GM12891 (cell line): ENCODE measurements at places on chromosomes 2 and 18.

- no peak for DNase-seq
Observed at GRCh38 chr2:137857881-137858280, 106.4 kb upstream of the HNMT start.

GRCh38 chr2:238404406-238405216 lies 22.1 kb upstream of the ASB1 start:
- no peak for DNase-seq

- no peak for DNase-seq
Observed at GRCh38 chr18:53142005-53142404, 802.0 kb downstream of the DCC start.

- DNase-seq = no peak
Observed at GRCh38 chr2:30359644-30360167, 87.3 kb upstream of the LCLAT1 start.

DNA sequence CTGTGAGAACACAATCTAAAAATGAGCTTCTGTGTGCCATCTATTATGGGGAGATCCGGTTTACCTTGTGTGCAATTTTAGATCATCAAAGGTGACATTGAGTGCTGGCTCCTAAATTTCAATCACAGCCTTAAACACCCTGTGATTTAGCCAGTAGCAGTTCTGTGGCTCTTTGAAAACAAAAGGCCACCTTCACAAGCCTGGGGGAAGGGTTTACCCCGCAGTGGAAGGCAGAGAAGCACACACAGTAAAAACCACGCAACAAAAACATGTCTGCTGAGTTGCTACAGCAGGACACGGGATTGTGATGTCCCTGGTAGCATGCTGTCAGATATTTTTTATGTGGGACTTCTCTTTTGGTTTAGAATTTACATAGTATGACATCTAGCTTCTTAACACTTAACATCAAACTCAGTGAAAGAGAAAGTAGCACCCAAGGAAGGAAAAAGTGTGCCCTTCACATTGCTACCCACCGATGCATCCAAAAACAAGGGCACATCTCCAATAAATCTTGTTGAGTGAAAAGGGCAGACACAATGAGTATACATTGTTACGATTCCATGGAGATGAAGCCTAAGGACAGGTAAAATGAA lies 56.1 kb upstream of the RNF152 start:
- DNase-seq = no peak

DNA sequence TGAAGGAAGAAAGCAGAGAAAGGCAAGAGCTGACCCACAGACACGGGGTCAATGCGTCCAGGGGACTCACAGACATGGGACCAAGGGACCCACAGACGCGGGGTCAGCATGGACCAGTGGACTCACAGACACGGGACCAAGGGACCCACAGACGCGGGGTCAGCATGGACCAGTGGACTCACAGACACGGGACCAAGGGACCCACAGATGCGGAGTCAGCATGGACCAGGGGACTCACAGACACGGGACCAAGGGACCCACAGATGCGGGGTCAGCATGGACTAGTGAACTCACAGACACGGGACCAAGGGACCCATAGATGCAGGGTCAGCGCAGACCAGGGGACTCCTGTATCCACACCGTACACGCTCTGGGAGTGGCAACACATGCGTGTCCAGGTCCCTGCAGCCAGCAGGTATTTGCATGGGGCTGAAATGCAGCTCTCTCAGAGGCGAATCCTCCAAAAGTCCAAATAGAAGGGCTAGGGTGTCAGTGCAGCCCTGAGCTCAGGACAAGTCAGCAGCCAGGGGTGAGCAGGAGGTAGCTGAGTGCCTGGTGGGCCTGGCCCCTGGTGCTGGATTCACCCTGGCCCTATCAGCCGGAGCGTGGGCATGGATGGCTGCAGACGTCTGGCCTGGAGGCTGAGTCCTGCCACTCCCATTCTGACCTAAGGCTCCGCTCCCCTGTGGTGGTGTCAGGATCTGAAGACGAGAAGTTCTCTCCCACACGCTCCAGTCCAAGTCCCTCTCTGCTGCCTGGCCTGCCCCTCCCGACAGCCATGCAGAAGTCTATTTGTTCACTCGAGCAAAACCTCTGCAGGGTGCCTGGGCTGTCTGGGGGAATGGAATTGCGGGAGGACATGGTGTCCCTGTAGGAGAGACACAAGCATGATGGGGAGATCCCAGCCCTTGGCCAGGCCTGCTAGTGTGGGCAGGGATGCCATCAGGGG lies 28.5 kb downstream of the TMEM18 start:
- no peak for DNase-seq

- DNase-seq = no peak
Observed at GRCh38 chr2:148528356-148529064, 116.0 kb upstream of the EPC2 start.

GRCh38 chr2:74768401-74768914 lies 65.5 kb upstream of the HK2 start:
- DNase-seq = no peak

DNA sequence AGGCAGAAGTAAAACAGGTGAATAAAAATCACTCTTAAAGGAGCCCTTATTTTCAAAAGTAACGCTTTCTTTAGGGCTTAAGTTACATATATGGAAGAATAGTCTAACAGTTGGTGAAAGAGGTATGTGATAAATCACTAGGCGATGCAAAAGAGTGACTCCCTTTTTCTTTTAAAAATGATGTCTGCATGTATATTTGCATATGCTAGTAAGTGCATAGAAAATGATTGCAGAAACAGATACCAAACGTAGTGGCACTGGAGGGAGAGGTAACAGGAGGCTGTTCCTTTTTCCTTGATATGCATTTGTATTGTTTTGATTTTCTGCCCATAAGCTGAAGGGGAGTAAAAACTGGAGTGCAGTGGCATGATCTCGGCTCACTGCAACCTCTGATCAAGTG lies 158.3 kb downstream of the PRPF40A start:
- no peak for DNase-seq

- no peak for DNase-seq
Observed at GRCh38 chr2:80080957-80081356, 223.6 kb downstream of the LRRTM1 start.

DNA sequence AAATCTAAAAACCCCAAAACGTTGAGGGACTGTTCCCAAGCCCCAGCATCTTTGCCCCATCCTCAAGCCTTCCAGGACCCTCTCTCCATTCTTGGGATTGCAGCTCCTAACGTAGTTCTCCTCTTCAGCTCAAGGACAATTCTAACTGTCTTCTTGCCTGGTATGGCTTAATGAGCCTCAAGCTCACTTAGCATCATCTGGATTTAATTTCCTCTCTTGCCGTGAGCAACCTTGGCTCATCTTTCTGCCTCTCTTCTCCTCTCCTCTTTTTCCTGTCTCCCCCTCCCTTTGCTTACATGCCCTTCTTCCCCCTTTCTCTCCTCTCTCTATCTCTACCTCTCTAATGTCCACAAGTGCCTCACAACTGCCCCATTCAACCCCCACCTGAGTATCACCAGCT lies 44.2 kb downstream of the TACR1 start:
- DNase-seq = no peak

DNA sequence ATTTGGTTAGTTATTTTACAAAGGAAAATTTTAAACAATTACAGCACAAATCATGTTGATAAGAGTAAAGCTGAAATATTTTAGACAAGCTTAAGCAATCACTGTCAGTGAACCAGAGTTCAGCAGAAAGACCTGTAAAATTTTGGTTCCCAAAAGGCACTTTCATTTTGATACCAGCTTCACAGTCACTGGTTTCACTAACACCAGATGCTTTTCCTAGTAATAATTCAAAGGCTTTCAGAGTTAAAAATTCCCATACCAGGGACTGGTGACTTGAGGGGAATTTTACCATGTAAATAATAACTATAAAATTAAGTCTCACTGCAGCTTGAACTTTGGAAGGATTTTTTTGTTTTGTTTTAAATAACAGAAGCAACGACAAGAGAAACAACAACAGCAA lies 102.3 kb upstream of the CD302 start:
- DNase-seq = no peak

- no peak for DNase-seq
Observed at GRCh38 chr2:190589008-190589407, 54.5 kb upstream of the NEMP2 start.

GRCh38 chr2:94762600-94762999 lies 108.6 kb upstream of the TEKT4 start:
- DNase-seq = no peak

DNA sequence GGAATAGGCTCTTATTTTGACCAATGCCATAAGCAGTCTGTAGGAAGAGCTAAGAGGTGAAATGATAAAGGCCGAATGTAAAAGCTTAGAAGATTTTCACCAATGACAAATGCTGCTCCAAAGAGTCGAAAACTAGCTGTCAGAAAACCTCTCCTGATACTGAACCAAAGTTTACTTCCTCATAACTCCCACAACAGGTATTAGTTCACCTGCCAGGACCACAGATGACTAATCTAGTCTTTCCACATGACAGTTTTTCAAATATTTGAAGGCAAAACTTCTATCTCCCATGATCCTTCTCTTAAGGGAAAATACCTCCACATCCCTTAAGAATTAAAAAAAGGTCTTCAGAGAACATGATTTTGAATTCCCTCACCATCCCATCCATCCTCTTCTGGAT lies 473.2 kb upstream of the SPHKAP start:
- DNase-seq = no peak

DNA sequence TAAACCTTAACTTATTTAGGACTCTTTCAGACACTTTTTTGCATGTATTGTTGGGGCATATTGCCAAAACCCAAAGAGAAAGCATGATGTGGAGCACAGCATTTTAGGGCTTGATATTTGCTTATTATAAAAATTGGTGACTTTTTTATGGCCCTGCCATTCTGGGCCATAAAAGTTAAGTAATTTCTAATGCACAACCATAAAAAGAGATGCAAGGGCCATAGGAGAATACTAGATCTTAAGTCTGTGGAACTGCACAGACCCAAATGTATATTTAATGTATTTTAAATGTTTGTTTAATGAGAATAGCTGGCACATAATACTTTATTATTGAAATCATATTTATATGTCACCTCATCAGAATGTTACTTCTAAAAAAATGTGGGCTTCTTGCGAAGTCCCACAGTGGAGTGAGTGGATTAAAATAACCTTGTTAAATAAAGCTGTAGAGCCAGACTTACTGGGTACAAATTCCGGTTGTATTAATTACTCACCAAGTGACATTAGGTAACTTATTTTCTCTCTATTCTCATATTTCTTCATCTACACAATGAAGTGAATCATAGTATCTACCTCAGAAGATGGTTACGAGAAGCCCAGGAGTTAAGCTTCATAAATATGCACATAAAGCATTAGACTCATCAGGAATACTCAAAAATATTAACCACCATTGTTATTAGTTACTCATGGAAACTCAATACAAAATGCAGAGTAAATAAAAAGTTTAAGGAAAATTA lies 52.2 kb downstream of the HNMT start:
- DNase-seq = no peak

GRCh38 chr18:21762181-21762772 lies 21.7 kb downstream of the MIB1 start:
- no peak for DNase-seq

DNA sequence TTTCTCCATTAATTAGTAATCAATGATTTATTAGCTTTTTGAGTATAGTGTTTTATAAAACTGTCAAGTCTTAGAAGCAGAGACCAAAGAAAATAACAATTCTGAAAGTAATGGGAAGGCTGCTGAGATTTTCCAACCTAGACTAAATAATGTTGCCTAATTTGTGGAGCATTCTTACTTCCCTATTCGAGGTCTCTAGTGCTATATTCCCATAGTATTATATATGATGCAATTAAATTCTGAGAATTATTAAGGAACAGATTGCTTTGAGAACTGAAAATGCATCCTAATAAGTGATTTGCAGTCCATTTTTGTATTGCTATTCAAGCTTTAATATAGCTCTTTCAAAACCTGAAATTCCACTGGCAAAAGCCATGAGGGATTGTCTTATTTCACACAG lies 27.7 kb upstream of the DOCK10 start:
- no peak for DNase-seq

DNA sequence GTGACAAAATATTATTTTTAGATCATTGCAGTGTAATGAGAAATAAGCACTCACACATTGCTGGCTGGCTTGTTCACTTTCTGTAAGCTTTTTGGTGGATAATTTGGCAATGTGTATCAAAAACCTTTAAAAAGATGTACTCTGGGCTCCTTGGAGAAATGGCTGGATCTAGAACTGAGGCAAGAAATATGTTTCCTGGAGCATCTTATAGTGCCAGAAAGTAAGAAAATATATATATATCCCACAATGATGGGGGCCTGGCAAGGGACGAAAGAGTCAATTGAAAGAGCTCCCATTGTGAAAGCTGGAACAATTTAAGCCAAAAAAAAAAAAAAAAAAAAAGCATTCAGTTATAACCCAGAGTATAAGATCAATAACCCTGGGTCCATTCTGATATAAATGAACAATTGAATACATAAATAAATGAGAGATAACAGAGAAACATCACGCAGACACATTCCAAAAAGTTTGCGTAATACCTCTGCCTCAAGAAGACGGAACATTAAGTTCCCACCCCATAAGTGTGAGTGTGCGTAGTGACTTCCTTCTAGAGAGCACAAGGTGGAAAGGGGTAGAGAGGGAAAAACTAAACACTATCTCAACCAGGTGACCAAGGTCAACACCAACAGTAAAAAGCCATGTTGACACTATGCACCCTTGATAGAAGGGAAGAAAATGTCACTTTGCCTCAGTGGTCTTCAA lies 77.5 kb downstream of the BIN1 start:
- DNase-seq = no peak

DNA sequence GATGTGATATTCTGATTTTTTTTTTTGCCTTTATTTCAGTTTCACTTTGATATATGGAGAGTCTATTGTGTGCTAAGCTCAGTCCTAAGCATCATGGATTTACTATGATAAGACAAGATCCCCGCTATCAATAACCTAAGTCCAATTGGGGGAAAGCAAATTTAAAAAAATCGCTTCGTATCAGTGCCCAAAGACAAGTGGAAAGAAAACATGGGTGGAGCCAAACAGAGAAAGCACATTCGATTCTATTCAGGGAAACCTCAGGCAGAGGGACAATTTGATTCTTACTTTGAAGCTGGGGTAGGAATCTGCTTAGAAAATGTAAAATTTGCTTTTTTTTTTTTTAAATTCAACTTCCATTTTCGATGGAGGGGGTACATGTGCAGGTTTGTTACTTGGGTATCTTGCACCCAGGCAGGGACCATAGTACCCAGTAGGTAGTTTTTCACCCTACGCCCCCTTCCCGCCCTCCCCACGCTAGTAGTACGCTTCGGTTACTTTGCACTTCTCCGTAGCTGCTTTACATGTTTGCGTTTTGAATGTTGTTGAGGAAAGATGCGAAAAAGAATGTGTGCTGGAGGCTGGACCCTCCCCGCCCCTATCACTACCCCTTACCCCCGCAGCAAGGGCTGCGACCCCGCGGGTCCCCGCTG lies 12.4 kb downstream of the KIF5C start:
- no peak for DNase-seq

- no peak for DNase-seq
Observed at GRCh38 chr2:116141891-116142474, 1672.5 kb upstream of the DDX18 start.

DNA sequence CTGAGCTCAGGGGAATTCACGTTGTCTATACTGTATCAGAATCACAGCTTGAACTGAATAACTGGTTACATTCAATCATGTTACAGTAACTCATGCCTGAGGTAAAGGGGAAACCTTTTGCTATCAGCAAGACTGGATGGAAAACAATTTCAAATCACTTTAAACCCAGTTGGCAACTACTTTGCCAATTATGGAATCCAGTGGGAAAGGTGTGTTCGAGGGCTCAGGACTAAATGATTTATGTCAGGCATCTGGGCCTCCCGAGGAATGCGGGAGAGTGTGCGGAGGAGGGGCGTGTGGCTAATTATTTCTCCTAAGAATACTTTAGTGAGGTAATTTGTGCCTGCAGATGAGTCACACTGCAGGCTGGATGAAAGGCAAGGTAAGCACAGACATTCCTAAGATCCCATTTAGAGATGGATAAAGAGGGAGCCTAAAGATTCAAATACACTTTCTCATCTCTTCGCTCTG lies 100.1 kb downstream of the HRH4 start:
- no peak for DNase-seq

GRCh38 chr18:39341129-39341528 lies 1775.5 kb upstream of the CELF4 start:
- no peak for DNase-seq
